NCI-H526 (cell line): ENCODE measurements at places on chromosomes 1 and 21.

- DNase-seq: no peak
Observed at GRCh38 chr1:29961293-29962059, 725.2 kb downstream of the PTPRU start.

GRCh38 chr1:21779613-21780521 lies 3.1 kb downstream of the USP48 start:
- DNase-seq: no peak

DNA sequence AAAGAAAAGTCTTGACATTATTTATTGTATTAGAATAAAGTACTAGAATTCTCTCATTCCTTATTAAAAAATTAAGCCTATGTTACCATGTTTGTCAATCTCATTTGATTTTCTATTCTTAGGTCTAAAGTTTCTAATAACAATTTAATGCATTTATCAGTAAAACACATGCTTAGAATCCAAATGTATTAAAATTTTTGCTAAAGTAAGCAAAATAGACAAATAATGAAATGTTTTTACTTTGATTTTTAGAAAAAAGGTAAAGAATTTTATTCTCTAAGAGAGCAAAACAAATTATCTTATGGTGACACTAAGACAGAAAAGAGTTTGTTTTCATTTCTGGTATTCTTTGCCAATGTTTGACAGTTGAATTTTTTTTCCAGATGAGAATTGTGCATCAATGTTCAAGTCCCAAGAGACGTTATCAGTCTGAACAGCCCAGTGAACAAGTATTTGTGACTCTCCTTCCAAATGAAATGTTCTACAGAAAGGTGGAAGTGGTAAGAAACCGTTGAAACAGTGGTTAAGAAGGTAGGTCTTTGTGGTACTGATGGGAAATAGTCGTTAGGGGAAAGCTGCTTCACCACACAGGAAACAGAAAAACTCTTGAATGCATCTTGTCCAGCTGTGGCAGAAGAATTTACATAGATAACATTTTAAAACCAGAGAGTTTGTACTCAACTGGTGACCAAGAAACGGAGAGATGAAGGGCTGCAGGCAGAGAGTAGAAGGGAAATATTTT lies 402.5 kb downstream of the PTPRC start:
- DNase-seq: no peak

GRCh38 chr1:222844411-222844779 lies 29.6 kb downstream of the DISP1 start:
- DNase-seq: no peak

DNA sequence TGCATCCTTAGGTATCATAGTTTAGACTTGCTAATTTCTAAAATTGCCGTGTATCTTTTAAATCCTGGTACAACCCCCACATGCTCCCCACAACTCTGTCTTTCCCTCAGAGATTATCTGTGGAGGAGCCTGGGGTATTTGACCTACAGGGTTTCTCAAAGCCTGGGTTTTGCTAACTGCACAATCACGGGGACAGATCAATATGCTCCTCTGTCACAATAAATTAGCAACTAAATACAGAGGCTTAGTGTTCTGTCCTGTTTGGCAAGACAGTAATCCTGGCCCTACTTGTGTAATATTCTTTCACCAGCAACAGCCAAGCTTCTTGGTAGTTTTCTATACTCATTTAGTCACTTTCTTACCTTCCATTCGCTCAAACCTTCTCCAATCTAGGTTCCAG lies 8.5 kb downstream of the ECHDC2 start:
- no peak for DNase-seq

GRCh38 chr1:110605446-110605845 lies 712 bp downstream of the KCNA2 start:
- no peak for DNase-seq

DNA sequence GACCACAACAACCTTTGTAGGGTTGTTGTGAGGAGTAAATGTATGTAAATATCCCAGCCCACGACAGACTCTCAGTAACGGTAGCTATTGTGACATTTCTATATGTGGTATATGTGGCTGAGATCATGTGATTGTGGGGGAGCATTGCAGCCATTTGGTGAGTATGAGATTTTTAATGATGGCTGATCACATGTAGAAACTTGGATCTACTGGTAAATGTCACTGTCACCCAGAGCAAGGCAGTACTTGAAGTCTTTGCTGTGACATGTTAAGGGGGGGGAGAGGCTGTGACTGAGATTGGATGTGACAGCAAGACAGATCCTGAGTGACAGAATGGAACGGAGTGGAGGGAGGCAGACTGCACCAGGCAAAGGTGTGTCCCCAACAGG lies 23.9 kb upstream of the MEF2D start:
- no peak for DNase-seq

DNA sequence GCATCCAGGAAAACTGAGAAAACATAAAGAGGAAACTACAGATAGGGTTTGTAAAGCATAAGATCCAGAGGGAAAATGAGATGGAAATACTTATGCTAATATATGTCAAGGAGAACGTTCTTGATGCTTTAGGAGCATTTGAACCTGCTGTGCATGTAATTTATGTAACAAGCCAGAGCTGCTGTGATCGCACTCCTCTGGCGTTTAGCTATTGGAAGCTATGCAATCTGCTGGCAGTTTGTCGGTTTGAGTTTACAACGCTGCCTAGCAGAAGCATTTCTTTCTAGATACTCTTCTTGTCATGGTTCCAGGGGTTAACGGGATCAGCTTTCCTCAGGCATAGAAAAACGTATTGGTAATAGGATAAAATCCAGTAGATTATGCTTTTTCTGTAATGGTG lies 182.7 kb downstream of the KCNH1 start:
- no peak for DNase-seq
